ENCODE measurements at places on chromosomes 3 and 15.
A peak's percentile ranks its signal among the peaks of the same experiment; 100 is the strongest.

- DNase-seq = no peak
These were observed 31.8 kb downstream of the PLXNA1 start for GRCh38 chr3:127014536-127015281.

DNA sequence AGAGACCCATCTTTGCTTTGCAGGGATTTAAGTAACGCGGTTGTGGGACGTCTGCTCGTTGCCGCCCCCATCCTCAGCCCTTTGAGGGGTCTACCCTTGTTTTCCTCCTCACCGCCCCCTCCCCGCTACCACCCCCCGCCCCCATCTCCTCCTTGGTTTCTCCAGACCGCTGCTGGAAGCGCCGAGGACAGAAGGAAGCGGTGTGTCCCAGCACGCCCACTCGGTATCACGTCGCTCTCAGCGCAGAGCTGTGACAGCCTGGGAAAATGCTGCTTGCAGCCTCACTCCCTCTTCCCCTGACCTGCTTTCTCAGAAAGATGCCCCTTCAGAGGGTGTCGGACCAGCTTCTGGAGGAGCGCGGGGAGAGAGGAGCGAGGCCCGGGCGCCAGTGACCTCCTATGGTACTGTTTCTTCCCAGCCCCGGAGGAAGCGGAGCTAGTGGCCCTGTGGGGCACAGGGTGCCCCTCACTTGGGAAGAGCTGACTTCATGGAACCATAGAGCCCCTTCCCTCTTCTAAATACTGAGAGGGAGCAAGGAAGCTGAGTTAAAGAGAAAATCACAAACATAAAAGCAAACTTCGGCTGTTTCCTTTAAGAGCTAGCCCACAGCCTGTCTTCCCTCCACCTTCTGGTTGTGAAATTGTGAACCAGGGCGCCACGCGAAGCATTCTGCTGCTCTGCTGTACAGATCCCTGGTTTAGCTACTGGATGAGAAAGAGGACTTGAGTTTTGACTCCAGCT lies 698 bp downstream of the IL1RAP start:
- peak; percentile 17 for DNase-seq

- no peak for DNase-seq
These were observed 74.0 kb upstream of the MANF start for GRCh38 chr3:51311055-51311454.

DNA sequence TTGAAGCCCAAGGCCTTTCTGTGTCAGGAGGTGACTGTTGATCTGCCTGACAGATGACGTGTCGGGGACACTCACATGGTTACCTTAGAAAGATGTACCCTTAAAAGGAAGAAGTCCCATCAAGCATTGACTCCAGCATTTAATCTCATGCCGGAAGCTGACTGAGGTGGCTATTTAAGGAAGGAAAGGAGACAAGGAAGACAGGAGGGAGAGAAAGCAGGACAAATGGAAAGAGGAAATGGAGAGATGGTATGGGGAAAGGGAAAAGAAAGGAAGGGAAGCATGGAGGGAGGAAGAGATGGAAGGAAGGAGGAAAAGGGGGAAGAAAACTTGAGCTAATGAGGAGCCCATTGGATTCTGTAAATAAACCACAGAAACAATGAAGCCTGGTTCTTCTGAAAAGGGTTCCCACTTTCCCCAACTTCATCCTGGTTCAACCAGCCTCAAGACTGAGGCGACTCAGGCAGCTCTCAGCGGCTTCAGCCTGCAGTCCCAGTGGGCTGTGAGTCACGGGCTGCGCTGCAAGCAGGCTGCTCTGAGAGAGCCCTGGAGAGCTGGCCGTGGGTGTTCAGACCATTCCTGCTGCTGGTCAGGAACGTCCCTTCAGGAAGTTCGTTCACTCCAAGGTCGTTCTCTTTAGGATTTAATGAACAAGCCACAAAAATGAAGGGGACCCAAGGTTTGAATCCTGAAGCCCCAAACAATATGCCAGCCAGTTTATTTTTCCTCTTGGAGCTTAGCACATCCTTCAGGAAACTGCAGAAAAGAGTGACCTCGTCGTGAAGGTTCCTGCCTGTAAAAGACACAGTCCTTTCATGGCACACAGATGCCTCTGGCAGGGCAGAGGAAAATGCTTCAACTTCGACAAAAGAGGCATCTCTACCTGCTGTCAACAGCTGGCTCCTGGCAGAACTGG lies 69.6 kb upstream of the THBS1 start:
- DNase-seq = no peak

DNA sequence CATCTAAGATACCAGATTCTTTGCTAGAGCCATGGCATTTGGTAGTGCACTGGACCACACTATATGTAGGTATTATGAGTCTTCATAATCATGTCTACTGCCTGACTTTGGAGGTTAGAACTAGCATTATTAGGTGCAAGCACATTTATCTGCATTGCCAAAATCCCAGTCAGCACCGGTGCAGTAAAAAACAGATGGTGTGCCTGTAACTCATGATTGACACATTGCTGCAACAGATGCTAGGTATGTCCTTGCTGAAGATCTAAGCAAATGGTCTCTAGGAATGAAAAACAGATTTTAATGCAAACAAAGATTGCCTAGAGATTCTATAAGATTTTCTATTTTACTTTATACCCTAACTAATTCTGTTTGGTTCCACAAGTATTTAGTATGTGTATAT lies 47.7 kb downstream of the MYO5A start:
- no peak for DNase-seq

GRCh38 chr3:158735296-158736033 lies 3.2 kb upstream of the RARRES1 start:
- no peak for DNase-seq

- DNase-seq = no peak
These were observed 55.7 kb downstream of the PTPRG start for GRCh38 chr3:61617041-61617440.

GRCh38 chr3:183811638-183812037 lies 13.7 kb downstream of the MAP6D1 start:
- no peak for DNase-seq

GRCh38 chr15:55736756-55737155 lies 6.2 kb downstream of the PRTG start:
- no peak for DNase-seq

DNA sequence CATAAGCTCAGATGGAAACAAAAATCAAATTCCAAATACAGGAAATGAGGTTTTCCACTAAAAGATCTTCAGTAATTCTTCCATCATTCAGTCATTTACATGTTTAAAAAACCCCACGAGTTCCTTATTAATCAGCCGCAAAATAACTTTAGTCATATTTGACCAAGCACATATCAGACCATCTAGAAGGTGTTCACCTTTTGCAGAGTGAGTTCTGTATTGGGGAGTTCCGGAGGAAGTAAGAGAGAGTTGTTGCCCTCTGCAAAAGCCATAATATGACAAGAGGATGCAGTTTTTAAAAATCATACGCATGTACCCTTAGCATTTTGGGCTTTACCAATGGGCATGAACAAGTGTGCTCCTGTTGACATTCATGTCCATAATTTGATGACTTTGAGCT lies 61.6 kb downstream of the CCR1 start:
- no peak for DNase-seq

DNA sequence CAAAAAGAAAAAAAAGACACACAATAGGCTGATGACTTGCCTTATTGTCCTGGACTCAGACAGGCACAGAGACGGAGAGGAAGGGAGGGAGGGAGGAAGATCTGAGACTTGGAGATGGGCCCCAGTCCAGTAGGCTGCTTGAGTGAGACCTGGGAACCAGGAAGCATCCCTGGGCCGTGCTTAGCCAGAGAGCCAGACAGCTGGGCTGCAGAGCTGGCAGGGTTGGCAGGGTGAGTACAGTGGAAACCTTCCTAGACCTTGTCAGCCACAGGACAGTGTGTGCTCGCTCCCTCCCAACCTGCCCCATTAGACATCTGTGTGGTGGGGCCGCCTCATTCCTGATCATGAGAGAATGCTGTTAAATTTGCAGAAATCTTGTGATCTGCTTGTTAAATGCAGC lies 107.9 kb upstream of the ALDH1A3 start:
- no peak for DNase-seq

GRCh38 chr3:2967871-2968270 lies 142.3 kb downstream of the IL5RA start:
- DNase-seq = no peak

GRCh38 chr15:43518197-43518761 lies 871 bp downstream of the MAP1A start:
- no peak for DNase-seq

DNA sequence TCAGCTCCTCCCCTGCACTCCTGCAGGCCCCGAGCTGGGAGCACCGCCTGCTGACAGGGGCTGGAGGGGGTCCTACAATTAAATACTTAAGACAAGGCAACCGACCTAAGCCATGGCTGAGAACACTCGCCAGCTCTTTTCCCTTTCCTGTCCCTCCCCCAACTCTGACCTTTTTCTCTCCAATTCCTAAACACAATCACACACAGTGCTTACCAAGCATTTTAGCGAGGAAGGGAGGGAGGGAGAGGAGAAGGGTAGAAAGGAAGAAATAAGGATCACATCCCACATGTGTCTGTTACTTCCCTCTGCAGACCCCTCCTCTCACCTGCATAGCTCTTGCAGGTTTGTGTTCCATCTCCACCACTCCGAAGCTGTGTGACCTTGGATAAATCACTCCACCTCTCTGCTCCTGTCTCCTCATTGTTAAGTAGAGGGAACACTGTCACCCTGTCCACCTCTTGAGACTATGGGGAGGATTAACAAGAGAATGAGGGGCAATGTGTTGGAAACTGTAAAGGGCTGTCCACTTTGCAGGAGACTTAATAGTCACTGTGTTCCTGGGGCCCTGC lies 63.6 kb downstream of the CYP11A1 start:
- no peak for DNase-seq

DNA sequence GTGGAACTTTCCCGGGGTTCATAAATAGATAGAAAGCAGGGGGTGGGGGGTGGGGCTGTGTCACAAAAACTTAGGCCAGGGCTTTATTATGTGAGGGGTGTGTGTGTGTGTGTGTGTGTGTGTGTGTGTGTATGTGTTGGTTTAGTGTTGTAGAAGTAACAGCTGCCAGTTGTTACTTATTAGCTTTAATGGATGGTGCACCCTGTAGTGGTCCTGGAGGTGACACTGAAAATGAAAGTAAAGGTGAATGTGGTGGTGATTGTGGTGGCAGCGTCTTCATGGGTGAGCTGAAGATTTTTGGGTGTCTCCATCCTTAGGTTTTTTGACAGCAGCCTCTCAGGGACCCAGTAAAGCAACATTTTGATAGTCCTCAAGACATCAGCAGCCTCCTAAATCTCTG lies 449.9 kb downstream of the PDCD6IP start:
- DNase-seq = no peak

DNA sequence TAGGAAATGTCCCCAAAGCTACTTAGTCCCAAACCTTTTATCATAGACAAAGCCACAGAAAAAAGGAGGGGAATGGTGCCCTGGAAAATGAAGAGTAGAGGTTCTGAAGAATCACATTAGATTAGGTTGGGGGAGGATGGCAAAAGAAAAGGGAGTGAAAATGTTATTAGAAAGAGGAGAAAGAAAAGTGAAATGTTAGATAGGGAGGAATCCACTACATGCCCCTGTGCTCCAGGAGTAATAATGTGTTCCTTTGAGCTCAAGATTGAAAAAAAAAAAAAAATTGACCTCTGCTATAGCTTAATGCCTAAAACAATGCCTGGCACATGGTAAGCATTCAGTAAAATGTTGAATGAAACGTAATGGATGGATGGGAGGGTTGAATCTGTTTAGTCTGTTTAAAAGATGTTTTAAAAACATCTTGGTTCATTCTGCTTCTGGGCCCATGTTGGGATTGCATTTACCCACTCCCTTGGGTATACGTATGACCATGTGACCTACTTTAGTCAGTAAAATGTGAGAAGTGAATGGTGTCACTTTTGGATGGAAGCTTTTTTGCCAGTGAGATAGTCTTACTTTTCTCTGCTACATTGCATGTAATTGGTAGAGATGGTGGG lies 19.0 kb downstream of the MAPK6 start:
- no peak for DNase-seq

DNA sequence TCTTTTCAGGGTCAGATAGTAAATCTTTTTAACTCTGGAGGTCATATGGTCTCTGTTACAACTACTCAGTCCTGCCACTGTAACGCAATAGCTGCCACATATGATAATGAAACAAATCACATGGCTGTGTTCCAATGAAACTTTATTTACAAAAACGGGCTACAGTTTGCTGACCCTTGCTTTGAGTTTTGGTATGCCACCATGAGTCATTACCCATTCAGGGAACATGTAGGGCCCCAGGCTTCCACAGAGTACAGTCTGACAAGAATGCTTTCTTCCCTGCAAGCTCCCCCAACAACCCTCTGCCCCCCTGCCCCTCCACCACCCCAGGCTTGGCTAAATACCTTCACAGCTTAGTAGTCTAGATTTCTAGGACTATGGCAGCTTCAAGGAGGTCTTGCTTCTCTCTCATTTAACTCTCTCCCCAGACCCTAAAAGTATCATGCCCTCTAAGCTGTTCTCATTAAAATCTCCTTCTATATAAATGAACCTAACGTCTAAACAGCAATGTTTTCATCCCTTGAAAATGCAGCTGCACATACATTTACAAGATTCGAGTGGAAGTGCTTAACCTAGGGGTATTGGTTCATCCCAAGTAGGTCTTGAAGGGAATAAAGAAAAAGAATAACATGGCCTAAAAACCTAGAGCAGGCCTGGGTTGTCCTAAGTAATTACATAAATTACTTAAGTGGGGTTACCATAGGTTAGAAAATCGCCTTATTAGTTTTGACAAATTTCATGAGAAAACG lies 117.8 kb upstream of the PRICKLE2 start:
- DNase-seq = no peak

GRCh38 chr3:144770915-144771351 lies 799.3 kb downstream of the DIPK2A start:
- DNase-seq = no peak

DNA sequence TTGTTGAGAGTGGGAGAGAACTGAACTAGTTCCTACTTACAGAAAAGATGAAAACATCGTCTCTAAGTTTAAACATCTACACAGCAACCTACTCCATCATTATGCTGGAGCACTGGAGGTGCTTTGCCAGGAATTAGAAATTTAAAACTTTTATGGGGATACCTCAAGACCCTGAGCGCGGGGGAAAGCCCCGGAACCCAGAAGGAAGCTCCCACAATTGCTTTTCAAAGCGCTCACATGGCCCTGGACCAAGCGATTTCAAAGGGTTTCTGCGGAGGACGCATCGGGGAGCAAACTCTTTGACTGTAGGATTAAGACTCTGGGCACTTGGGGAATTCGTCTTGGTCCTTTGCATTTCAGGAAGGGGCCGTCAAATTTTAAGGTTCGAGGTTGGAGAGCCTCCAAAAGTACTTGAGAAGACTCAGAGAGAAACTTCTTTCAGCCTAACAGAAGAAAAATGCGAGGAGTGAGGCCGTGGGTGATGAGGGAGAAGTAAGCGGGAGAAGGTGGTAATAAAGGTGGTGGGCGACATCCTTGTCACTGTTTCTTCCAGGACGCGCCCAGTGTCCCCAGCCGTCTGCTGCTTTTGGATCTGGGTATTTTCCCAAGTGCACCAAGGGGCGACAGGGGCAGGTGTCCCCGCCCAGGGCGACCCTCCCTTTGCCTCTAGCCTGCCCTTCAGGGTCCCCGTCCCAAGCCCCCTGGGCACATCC lies 591 bp downstream of the PROK2 start:
- DNase-seq = no peak

- DNase-seq = no peak
These were observed 35.4 kb upstream of the KBTBD8 start for GRCh38 chr3:66962664-66963063.
